ENCODE measurements at places on chromosomes 12 and 14.

- no peak for DNase-seq
Observed at GRCh38 chr14:23177181-23177580, 6.3 kb downstream of the SLC7A8 start.

GRCh38 chr12:562634-563033, 100.6 kb downstream of the NINJ2 start:
- no peak for DNase-seq

DNA sequence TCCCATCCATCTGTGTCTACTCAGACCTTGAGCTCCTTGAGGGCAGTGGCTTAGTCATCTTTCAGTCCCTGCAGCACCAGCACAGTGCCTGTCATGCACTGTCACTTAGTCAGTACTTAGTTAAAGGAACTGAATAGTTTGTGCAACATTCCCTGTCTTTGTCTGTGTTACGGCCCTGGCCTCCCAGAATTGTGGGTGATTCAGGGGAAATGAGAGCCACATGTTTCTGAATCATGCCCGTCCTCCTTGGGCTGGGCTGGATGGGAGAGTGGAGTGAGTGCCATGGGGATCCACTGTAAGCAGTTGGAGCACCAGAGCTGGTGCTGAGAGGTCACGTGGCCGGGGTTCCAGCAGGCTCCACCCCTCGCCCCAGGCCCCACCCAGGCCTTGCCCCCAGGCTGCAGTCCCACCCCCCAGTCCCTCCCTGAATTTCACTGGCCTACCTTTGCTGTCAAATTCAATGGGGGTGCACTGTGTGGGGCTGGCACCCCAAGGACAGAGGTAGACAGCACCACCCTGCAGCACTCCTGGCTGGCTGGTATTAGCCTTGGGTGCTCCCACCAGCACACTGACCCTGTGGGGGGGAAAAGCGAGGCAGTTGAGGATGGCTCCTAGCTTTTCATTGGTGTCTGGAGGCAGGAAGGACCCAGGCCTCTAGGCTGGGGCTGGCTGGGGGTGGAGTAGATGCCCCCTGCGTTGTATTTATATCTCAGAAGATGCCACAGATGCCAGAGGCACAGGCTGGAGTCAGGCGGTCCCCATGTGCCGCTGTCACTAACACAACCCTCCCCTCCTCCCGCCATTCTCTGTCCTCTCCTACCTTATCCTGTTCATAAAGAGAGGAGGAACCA, 7.5 kb downstream of the ITGA5 start:
- DNase-seq: no peak

DNA sequence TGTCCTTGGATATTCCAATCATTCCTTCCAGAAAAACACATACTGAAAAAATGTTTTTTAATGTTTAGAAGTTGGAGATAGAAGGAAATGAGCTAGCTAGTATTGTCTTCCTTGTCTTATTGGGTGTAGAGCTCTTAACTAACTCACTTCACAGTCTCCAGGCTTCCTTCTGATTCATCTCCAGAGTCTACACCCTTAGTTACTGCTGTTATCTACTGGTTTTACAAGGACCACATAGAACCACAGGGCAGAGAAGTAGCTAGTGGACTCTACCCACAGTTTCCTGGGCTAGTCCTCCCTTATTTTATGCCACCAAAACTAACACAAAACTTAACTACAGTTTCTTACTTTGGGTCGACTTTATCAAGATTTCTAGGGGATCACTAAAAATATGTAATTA, 31.0 kb upstream of the DHRS4 start:
- DNase-seq: no peak

DNA sequence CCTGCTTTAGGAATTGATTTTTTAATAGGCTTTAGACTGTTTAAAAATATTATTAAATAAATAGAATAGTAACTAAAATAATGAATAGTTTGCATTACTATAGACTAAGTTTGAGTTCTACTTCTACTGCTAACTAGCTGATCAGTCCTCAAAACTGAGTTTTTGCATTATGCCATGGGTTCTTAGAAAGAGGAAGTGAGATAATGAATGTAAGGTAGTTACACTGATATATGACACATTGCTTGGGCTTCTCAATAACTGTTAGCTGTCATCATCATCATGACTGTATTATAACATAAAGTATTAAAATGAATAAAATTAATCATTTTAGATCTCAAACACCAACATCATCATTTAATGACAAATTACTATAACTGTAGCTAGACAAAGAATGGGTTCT, 949.7 kb downstream of the TRHDE start:
- no peak for DNase-seq

DNA sequence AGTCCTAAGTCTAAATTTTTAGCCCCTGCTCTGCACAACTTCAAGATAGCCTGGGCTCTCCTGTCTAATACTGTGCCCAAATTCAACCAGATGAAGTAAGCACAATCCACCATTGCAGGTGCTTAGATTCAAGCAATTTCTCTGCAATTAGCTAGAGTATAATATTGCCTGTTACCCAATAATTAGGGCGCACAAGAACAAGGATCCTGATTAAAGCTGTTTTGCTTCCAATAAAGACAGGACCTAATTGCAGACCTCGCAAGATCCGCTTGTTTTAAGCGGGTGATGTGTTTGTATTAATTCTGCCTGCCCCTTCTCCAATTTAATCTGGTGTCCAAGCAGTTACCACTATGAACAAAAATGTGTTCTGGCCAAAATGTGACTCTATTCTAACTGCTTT, 1268.9 kb upstream of the TMEM132C start:
- no peak for DNase-seq

DNA sequence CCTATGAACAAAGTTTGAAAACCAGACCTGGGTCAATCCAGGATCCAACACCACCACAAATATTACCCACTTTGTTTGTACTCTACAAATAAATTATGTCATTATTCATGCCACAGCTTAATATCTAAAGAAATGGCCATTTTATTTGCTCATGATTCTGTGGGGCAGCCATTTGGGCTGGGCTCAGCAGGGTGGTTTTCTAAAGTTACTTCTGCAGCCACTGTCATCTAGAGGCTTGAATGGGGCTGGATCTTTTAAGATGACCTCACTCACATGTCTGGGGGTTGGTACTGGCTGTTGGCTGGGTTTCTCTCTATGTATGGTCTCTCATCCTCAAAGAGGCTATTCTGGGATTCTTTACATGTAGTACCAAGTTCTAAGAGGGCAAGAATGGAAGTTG, 96.2 kb downstream of the VCPKMT start:
- DNase-seq: no peak

DNA sequence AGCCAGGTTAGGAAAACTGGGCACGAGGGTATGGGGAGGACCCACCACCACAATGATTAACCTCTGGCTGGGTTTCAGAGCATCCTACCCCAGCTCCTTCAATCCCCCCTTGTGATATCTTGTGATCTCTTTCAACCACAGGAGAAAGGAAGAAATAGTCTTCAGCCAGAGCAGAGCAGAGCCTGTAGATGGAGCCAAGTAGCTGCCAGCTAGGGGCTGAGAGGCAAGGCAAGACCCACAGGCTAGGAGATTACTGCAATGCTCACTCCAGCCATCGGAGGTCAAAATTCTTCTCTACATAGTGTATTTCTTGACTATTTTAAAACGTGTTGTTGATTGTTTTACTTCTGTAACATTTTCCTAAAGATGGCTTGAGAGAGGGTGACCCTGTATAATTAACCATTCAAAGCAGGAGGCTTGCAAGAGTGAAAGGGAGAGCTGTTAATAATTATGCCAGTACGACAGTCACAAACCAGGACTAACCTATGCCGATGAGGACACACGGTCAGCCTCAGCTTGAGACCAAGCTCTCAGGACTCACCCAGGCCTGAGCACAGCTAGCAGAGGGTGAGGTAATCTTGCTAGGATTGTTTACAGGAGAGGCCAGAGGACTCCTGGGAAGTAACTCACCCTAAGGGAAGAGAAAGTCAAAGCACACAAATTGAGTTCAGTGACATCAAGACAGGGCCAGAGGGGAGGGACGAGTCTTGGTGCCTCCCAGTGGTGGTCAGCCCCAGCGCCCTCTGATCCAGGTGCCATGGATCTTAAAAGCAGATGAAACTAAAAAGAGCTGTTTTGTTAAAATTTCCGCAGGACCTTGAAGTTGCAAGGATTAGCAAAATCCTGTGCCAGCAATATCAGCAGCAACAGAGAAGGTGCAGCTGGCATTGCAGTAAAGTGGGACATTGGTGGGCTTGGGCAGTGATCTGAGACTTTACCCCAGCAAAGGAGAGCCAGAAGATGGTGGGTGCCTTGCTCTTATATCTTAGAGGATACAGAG, 29.8 kb upstream of the CDKN3 start:
- DNase-seq: no peak

GRCh38 chr12:95738024-95738611, 52.4 kb downstream of the NTN4 start:
- DNase-seq: no peak

DNA sequence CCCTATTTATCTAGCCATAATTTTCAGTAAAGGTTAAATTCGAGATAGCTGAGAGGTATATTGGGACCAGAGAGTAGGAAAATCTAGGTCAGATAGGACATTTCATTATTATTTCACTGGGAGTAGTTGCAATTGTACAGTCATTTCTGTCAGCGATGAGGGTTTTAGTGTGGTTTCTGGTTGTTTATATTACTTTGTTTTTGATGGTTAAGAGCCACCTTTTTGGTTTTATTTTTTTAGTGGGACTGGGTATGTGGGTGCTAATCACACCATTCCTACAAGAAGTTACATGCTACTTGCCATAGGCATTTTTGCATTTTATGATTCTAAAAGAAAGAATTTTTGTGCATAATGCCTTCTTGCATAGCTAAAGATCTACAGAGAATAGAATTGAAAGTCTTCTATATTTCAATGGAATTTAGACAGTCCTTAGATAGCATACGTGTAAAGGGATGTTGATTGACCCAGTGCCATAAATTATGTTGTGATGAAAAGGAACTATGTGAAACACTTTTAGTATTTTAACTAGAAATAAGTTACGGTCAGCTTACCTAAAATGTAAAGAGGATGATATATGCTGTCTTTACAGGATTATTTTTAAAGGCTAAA, 85.2 kb downstream of the KTN1 start:
- no peak for DNase-seq

DNA sequence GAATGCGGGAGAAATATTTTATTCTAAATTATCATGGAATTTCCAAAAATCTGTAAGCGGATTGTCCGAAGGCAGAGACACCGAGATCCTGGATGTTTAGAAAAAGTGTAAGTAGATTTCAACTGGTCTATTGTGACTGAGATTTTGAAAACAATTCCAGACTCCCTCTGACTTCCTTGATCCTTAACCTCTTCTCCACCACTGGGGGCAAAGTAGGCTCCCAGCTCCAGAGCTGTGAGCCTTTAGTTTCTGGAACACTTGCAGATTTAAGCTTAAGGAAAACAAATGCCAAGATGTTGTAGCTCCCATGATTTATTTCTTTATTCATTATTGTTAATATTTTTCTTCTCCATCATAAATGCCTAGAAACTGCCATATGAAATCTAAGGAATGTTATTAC, 1320.5 kb upstream of the SEL1L start:
- DNase-seq: no peak

DNA sequence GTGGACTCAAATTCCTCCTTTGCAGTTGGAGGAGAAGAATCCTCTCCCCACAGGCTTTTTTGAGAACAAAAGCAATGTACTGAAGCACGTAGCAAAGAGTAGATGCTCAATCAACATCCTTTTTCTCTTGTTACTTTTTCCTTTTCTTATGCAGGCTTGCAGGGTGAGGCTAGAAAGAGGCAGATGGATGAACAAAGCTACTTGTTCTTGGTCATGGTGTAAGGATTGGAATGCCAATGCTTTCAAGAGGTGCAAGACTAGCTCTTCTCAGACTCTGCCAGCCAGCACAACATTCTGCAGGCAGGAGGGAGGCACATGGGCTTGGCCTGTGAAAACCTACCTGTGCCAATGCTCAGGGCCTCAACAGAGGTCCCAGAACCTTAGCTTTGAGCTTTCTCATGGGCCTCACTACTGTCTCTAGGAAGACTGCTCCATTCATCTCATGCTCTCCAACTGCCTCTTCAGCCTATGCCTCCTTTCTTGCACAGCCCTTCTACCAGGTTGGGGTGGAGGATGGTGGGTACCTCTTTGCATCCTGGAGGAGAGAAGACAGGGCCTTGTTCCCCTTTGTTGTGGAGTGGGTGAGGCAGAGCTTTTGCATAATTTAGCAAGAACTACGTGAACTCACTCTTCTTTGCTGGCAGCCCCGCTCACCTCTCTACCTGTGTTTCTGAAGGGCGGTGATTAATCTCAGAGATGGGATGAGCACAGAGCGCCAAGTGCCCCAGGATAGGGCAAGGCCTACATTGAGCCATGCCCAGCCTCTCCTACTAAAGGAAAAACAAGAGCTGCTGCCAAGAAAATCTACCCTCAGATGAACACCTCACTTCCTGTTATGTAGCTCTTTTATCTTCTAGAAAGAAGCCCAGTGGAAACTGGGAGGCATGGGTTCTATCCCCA, 1119.7 kb downstream of the VRK1 start:
- DNase-seq: no peak

DNA sequence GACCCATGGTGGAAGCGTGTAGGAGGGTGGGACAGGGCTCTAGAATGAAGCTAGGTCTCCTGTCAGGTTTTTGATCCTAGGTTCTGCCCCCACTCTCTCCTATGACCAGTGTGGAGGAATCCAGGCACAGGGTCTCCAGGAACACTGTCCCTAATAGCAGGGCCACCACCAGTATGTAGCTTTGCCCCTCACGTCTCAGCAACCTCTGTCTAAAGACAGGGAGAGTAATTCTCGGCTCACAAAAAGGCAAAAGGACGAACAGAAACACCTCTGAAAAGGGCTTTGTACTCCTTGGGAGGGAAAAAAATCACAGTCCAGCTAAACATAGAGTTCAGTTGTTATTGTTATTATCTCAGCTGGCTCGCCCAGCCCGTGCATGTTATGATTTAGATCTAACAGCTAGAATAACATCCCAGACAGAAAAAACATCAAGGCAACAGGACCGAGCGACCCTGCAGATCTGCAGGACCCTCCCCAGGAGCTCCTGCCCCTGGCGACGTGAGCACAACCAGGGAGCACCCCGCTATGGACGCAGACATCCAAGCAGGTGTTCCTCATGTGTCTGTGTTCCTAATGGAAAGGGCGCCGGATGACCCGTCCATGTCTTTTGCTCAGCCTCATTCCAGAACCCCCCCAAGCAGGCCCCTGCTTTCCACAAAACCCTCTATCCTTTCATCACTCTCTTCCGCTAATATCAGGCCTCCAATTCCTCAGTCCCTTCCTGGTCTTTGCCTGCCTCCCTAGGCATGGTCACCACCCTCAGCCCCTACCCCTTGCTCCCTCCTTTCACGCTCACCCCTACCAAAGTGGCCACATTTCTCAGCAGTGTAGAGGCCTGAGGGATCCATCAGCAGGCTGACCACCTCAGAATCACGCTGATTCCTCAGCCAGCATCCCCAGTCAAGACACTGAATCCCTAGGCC, 14.2 kb upstream of the SLC6A12 start:
- DNase-seq: no peak
